Amniotic epithelial cell (primary cell): ENCODE measurements at places on chromosomes 2 and 18.
A peak's percentile ranks its signal among the peaks of the same experiment; 100 is the strongest.

GRCh38 chr2:104851291-104852089, 2.4 kb upstream of the POU3F3 start:
- no peak for DNase-seq

DNA sequence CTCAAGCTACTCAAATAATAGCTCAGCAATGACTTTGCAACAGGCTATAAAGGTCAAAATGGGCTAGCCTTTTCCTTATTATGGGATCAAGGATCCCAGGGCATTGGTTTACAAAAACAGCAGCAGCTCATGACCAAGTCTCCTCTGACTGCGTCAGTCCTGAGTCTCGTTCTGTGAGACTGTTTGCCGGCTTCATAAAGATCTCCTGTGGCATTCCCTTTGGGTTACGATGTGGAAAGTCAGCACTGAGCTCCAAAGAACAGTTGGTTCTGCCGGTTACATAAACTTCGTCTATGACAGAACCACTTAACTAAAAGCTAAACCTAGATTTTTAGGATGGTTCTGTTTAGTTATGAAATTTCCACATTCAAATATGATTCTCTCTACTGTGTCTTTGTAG, 674.9 kb downstream of the ZEB2 start:
- no peak for DNase-seq

DNA sequence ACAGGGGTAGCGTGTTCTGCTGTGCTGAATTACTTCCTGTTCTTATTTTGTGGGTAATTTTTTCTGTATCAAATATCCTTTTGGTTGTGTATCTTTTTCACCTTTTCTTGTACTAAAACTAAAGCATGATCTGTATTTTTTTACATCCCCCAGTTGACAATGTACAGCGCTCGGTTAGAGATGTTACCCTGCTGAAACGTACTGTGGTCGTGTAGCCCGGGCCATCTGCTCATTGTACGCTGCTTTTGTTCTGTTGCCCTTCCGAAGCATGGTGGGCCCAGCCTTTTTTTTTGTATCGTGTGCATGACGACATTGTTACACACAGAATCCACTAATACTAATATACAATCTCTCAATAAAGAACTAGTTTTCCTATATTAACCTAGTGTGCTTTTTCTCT, 233.1 kb downstream of the HAUS1 start:
- DNase-seq = no peak

DNA sequence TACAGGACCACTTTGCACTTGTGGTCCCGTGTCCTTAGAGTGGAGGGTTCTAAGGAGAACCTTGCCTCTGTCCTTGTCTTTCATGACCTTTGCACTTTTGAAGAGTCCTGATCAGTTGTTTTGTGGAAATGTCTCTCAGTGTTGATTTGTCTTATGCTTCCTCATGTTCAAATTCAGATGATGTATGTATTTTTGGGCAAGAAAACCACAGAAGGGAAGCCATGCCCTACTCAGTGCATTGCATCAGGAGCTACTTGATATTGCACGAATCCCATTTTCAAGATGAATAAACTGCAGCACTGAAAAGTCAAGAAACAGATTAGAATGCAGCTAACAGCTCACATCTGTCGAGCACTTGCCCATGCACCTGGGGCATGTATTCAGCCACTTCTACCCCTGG, 152.2 kb downstream of the INHBB start:
- no peak for DNase-seq

DNA sequence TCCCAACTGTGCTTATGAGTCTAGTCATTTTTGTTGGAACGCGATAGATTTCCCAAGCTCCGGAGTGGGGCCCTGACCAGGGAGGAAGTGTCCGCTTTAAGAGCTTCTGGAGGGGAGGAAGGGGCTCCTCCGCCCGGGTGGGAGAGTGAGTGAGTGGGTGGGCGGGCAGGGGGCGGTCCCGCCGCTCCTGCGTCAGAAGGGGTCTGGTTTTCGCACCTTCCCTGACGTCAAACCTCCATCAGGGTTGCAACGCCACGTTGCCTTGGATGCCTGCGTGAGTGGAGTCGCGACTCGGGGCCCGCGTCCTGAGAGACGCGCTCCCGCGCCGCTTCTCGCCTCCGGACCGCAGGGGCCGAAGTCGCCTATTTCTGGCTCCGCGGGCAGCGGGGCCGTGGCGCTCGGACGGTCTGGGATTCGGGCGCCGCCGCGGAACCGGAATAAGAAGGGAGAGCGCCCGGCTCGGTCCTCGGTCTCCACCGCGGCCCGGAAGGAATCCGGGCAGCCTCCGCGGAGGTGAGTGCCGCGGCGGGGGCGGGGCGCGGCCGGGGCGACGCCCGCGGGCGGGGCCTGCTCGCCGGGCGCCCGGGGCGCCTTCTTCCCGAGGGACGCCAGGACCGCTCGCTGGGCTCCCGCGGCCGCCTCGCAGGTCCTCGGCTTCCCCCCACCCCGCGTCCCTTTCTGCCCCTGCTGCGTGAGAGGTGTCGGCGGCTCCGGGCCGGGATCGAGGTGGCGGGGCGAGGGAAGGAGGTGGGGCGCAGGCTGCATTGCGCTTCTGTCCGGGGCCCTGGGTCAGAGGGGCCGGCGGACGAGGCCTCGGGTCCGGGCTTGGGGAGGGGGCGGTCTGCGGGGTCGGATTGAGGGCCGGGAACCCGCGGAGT, at the start of gene ZDBF2:
ZDBF2 (plus strand) TSS at position 230 of the 878 bp plus-strand sequence. CDS start 7,187 bp downstream, outside the sequence.
- DNase-seq = peak; percentile 68

DNA sequence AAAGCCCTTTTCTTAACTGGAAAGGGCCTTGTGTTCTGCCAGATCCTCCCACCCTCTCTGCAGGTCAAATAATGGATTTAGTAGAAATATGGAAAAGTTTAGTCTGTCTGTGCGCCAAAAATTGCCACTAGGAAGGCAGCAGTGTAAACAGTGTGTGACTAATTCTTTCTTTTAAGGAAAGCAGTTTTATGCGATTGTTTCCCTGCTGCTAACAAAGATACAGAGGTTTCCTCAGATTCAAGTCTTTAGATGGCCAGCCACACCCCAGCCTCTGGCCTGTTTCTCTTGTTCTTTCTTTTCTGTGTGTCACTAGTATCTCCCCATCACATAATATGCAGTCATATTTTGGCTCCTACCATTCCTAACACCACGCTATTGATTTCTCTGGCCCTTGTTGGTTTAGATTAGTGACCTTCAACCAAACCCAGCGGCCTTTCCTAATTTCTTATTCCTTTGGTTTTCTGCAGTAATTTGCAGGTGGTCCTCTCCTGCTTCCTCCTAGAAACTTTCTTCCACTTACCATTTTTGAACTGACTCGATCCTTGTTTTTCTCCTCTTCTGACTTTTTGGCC, 157.4 kb downstream of the LTBP1 start:
- DNase-seq = no peak

DNA sequence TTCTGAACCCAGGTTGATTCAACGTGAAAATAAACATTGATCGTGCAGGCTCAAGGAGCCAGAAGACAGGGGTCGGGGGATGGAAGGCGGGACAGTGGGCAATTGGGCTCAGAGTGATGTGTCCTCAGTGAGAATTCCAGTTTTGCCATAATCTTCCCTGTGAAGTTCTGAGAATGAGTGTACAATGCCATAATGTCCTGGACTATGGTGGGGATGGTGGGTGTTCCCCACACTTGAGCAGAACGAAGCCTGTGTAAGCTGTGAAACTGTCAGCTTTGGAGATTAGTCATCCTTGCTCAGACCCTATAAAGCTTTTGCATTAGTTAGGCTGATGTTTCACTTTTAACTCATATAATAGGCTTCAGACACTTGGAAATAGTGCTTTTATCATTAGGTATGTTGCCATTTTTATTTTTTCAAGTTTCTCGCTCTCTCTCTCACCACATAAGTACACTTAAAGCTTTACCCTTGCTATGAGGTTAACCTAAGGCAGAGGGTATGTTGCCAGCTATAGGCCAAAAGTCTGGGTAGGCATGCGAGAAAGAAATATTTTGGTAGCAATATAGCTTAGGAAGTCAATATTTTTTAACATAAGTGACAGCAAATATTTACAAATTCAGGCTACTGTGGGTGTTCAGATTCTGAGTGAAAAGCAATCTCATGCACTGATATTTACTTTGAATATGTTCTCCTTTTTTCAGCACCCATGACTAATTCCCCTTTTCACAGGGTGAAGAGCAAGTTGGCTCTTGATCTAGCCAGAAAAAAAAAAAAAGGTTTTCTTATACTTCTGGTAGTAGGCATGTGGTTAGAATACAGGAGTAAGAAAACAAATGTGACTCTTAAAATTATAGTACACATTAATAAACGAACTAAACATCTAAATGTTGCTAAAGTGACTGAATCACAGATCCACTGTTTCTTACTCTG, 47.2 kb downstream of the CDC42EP3 start:
- no peak for DNase-seq

DNA sequence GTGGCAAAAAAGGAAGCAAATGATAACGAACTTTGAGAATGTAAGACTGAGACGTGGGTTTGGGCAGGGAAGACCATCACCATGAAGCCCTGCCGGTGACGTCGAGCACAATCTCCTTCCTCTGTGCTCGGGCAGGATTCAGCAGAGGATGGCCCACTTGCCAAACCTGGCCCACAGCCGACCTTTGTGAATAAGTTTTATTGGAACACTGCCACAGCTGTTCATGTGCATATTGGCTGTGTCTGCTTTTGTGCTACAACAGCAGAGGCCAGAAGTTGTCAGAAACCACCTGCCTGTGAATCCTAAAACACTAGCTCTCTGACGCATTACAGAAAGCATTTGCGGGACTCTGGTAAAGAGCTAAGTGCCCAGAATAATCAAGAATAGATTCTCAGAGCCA, 223.9 kb downstream of the MYT1L start:
- no peak for DNase-seq

- no peak for DNase-seq
These were observed 62.8 kb upstream of the PPP1CB start for GRCh38 chr2:28688818-28689217.

DNA sequence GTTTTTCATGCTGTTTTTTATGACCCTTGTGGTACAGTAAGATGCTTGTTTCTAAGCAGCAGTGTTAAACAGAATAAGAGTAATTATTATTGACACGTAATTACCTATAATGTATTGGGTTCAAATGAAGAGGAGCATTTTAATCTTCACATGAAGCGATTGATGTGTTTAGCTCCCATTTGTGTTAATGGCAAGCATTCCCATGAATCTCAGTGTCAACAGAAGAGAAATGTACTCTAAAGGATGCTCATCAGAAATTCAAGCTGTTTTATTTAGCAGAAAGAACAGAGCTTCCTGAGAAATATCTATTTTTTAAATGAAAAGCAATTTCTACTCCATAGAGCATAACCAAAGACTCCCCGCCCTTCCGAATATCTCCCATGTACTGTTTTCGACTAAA, 341.3 kb upstream of the LINC00305 start:
- no peak for DNase-seq

GRCh38 chr2:130997198-130997597, 96.1 kb downstream of the FAM168B start:
- no peak for DNase-seq

GRCh38 chr2:182181381-182181780, 195.7 kb downstream of the PPP1R1C start:
- DNase-seq = no peak

DNA sequence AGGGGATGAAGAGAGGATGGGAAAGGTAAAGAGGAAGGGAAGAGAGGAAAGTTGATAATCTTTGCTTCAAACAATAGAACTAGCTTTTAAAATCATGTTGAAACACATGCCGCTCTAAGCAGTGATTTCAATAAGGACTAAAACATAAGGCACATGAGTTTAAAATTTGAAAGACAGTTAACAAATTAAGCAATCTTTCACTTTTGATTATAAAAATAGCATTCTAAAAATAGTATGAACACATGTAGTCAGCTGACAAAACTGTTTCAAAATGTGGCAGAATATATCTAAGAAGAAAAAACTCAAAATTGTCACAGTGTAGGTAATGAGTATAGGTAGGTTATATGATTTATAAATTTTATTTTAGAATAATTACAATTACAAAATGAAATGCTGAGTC, 25.3 kb downstream of the PSME4 start:
- DNase-seq = no peak

- DNase-seq = no peak
These were observed 679.1 kb upstream of the CDH2 start for GRCh38 chr18:28855989-28856388.

DNA sequence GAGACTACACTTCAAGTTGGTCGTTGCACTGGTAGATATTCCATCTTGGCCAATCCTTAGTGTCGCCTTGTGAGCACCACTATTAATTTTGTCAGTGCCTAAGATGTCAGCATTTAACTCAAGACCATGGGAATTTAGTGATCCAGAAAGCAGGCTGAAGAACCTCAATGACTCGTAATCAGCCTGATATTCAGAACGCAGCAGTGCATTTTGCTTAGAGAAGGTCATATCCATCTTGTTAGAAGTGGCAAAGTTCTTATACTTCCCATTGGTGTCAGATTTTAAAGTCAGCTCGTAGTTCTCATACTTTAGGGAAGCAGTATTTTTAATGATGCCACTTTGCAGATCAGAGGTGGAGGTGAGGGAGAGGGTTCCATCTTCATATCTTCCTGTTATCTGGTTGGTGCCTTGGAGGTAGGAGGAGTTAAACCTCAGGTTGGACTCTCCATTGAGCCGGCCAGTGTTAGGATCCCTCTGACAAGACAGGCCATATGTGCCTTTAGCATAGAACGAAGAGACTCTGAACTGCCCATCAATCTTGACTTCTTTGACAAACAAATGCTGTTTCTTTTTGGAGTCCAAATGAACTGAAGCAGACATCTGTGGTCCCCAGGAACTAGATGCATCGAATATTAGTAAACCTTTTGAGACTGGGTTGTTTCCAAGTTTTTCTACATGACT, 31.9 kb downstream of the APOB start:
- no peak for DNase-seq

DNA sequence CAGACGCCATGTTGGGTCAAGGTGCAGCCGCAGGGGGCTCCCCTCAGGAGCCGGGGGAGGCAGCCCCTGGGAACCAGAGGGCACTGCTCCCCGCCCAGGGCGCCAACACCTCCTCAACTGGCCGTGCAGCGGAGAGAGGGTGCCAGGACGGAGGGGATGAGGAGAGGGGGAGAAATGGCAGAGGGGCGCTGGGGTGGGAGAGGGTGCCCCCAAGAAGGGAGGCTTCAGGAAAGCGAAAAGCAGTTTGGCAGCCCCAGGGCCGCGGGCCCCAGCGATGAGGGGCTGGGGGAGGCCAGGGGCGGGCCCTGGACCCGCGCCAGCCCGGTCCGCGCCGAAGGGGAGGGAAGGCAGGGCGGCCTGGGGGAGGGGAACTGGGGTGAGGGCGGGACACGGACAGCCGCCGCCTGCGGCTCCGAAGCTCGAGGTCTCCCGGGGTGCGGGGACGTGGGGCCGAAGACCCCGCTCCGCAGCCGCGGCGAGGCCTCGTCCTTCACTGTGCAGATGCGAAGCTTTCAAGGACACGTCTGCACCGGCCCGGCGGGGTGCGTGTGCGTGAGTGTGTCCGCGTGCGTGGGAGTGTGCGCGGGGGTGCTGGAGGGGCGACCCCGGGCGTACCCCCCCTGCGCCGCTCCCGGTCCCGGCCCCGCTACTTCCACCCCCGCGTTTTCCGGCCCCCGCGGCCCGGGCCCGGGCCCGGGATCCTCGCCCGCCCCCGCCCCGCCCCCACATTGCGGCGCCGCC, 1.4 kb downstream of the DNMT3A start:
- no peak for DNase-seq

DNA sequence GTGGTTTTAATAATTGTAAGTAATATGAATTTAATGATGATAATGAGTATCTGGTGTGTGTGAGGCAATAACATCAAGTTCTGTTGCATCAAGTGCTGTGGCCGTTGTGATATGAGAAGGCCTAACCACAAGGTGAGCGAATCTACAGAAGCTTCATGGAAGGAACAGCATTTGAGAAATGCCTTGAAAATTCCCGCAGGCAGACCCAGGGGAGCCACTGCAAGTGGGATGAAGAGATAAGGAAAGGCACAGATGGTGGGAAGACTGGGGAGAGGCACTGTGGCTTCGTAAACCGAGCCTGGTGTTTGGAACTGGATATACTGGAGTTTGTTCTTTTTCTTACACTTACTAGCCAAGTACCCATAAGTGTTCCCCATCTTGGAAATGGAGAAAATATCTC, 357.5 kb downstream of the PTPRM start:
- peak; percentile 74 for DNase-seq
